ENCODE measurements at places on chromosomes 7 and 10.

- DNase-seq: peak; percentile 36
Measured at GRCh38 chr10:91251430-91252056, 31.1 kb downstream of the PCGF5 start.

GRCh38 chr10:93248583-93249227 lies 175.0 kb downstream of the CYP26A1 start:
- DNase-seq: no peak

DNA sequence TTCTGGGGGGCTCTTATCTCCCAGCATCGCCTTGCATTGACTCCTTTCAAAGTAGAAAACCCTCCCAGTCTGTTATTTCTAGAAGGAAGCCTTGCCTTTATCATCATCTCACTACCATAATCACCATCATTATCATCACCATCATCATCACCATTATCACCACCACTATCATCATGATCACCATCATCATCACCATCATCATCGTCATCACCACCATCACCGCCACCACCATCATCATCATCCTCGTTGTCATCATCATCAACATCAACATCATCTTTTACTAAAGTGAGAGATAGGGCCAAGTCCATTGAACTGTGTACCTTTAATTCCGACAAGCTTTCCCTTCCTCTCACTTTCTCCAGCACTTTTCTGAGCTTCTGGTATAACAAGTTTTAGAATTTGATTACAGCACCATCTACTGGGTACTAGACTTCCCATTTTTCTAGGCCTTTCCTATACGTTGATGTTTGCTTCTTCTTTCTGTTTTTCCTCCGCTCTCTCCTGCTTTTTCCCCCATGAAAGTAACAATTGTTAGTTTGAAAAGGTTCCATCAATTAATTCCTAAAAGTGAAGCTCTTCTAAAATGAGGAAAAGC lies 226.4 kb downstream of the BUB3 start:
- DNase-seq: no peak

DNA sequence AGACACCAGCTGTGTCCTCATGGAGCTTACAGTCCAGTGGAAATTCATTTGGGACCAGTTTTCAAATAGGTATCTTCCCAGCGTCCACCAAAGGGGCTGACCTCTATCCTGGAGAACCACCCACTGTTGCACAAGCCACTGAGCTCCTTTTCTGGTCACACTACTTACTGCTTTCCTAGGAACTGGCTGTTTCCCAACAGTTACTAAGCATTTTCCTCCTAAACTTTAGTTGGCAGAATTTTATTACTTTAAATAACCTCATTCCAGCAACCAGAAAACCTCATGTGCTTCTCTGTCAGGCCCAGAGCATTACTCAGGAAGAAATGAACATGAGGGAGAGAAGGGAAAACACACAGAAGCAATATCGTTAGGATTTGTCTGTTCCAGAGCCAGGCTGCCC lies 183.1 kb downstream of the GPAM start:
- no peak for DNase-seq

DNA sequence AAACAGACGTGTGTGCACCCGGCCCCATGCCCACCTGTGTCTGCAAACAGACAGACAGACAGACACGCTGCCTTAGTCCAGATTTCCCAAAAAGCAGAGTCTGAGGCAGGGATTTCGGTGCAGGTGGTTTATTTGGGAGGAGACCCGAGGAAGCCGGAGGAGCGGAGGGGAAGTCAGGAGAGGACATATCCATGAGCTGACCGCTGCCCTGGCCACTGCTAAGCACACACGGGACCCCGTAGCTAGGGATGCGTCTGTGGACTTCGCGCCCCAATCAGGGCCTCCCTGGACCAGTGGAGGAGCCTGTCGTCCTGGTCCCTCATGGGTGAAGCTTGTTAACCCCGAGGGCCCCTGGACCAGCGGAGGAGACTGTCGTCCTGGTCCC lies 47.6 kb downstream of the FOXL3 start:
- DNase-seq: no peak

DNA sequence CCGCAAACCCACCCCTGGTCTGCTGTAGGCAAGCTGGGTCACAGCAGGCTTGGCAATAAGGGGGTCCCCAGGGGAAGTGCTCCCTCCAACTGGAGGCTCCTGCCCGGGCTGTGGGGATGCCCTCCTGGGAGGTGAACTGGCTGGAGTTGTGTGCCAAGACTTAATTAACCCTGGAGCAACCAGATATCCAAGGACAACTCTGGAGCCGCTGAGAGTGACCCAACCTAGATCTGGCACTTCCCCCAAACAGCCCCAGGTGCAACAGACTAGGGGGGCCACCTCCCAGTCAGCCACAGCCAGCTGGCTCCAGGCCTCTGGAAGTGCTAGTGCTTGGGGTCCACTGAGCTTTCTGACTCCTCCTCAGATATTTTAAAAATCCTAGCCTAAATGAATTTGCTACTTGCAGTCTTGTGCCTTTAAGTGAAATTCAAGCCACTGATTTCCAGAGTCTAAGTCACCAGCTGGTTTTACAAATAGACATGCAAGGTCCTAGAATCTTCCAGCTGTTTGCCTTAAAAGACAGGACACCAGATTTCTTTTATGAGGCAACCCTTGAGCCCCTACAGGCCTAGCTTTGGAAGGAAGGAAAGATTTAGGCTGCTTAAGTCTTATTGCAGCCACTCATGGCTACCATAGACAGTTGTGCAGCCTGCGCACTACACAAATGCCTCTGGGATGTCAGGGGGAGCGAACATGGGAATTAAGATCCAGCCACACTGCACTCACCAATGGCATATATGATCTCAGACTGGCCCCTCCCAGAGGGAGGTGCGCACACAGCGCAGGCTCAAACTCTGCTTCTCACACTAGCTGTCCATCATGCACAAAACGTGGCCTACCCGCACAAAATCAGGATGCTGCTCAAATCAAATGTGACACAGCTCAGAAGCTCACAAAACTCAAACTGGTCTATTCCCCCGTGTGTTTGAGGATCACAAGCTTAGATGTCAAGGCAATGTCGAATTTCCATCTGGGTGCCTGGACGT lies 42.6 kb upstream of the MYL10 start:
- DNase-seq: no peak

DNA sequence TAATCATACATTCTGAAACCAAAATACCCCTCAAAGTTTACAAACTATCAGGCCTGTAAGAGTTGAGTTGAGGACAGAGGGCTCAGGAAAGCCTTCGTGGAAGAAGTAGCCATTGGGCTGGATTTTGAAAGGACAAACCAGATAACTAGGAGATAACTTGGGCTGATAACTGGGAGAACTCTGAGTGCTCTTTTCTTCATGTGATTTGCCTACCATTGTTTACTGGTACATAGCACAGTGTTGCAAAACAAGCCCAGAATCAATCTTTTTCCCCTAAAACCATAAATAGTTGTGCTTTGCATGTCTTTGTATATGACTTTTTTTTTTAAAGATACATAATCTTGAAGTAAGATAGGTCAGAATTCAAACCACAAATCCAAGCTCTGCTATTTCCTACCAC lies 106.7 kb upstream of the ITGB1 start:
- DNase-seq: no peak

- DNase-seq: no peak
Measured at GRCh38 chr7:116802144-116802745, 60.1 kb upstream of the CAPZA2 start.

DNA sequence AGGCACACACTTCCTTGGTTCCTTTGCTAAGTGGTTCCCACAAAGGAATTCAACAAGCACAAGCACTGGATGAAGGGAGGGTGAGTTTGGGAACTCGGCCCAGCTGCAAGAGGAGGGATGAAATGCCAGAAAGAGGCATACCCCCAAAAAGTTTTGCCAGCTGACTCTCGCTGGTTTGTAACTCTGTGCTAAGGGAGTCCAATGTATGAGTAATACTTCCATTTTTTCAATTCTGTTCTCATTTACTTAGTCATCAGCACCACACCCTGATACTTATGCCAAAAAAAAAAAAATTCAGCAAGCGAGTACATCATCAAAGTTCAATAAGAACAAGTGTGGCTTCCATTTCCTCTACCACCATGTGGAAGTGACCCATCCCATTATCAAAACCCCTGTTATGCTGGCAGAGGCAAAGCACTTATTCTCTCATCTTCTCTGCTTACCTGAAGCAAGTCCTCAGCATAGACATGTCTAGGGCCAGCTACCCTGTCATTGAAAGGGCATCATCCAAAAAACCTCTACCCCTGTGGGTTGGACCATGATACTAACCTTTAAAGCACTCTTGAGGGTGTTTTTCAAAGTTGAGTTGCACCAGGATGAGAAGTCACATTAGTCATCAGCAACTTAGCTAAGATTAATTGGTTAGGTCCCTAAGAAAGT lies 6.9 kb upstream of the HYCC1 start:
- no peak for DNase-seq

- no peak for DNase-seq
Measured at GRCh38 chr7:45191396-45191795, 33.8 kb downstream of the RAMP3 start.

DNA sequence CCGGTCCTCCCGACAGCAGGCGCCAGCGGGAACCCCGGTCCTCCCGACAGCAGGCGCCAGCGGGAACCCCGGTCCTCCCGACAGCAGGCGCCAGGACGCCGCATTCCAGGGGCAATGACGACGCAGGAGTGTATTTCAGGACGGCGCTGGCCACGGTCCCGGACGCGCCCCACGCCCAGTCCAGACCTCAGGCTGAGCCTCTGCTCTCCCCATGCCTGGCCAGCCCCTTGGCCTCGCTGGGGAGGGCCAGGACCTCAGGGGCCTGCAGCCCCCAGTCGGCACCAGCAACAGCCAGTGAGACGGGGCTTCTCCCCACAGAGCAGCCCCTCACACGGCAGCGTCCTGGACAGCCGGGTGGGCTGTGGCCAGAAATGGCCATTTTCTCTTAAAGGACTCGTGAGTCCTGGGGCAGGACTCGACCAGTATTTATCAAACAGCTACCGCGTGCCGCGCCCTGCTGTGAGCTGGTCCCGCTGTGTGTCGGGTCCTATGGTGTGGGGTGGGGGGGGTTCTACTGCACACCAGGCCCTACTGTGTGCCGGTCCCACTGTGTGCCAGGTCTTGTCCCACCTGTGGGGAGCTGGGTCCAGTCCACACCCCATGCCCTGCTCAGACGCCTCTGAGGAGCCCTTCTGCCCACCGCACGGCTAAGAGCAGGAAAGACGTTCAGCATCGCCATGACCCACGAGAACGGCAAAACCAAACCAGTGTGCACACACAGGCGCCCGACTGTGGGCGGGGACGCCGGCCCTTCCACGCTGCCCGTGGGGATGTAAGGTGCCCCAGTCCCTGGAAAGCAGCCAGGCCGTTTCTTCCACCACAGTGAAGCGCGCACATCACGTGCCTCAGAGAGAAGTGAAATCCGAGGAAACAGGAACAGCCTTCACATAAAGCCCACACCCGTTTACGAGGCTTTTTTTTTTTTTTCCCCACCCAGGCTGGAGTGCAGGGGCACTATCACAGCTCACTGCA lies 33.3 kb downstream of the GET4 start:
- DNase-seq: no peak

GRCh38 chr7:158028971-158029370 lies 558.7 kb downstream of the PTPRN2 start:
- DNase-seq: no peak

DNA sequence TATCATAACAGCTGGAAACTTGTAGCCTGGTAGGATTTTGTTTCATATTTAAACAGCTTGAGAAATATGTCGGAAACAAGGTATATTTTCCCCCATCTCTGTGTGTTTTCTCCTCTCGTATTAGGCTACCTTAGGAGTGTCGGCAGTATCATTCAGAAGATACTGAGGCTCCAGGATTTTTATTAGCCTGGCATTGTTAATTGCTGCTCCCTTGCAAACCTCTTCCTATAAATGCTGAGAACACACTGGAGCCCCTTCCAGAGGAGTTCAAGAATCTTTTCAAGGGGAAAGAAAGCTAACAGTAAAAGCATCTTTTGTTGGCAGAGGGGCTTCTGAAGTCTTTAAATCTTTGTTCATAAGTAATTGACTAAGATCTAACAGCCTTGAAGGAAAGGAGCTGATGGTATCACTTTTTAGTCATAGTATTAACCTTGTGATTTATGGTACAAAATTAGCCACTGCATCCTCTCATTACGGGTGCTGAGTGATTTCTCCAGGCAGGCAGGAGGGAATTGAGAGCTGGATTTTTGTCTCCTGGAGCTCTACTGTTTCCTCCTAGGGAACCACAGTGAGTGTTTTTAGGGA lies 998.7 kb downstream of the LRMDA start:
- DNase-seq: no peak

DNA sequence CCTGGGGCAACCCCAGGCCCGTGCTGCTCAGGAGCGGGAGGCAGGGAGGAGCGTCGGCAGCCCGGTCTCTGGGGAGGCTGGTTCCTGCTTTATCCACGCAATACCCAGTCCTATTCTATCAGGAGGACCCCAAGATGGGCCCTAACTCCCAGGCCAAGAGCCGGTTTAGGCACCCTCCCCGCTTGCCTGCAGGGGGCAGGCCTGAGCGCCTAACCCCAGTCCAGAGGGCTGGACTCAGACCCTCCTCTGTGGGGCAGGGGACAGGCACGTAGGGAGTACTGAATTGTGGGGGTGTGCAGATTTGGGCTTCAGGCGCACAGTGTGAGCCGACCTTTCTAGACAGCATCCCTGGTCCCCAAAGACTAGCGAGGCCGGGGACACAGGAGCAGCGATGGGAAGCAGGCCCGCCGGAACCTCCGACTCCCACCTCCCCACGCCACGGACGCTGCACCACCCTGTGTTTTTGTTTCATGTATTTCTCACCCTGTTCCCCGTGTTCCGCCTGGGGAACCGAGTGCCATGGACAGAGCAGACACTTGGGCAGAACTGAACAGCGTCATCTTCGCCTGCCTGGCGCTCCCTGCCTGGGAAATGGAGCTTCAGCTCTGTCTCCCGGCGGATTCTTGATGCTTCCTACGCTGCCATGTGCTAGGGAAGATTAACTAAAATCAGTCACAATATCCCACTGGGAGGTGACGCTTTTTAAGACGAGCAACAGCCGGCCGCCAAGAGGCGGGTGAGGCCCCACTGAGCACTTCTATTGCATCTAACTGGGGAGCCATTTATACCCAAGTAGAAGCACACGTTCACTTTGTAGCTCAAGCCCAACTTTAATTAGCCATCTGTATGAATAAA lies 5.3 kb downstream of the NUDT1 start:
- DNase-seq: no peak

DNA sequence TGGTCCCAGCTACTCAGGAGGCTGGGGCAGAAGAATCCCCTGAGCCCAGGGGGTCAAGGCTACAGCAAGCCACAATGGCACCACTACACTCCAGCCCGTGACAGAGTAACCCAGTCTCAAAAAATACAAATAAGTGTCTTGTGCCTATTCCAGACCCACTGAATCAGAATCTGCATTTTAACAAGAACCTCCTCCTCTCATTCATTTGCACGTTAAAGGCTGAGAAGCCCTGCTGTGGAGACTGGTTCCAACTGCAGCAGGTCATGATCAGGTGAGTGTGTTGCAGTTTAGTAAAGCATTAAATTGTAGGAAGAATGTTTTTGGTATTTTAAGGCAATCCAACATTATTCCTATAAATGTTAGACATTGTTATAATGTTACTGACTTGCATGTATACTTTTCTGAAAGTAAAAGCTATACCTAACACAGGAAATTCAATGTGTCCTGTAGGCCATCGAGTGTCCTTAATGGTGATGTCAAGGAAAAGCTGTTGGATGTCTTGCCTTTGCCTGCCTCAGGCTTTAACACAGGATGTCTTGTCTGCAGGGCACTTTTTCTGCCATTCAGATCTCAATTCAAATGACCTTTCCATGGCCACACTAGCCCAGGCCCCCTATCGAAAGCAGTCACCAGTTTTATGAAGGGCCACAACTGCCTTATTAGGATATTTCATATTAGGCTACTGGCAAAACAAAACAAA lies 30.4 kb downstream of the MKRN1 start:
- no peak for DNase-seq

GRCh38 chr10:128241023-128241422 lies 114.8 kb upstream of the MKI67 start:
- no peak for DNase-seq

Measured in T follicular helper cell (primary cell).